Fibroblast of villous mesenchyme (primary cell): ENCODE measurements at places on chromosomes 3 and 15.
A peak's percentile ranks its signal among the peaks of the same experiment; 100 is the strongest.

DNA sequence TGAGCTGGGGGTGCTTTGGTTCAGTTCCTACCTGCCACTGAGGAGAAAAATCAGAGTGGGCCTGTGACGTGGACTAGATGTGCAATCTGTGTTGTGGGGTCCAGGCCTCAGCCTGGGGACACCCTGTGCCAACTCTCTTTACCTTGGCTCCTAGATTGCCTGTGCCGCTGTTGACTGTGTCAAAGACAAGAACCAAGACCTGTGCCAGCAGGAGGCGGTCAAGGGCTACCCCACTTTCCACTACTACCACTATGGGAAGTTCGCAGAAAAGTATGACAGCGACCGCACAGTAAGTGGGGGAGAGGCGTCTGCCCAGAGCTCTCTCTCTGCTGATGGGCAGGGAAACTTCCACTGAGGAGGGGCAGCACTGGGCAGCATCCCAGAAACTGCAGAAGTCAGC lies 40.6 kb upstream of the SEC22A start:
- no peak for DNase-seq

DNA sequence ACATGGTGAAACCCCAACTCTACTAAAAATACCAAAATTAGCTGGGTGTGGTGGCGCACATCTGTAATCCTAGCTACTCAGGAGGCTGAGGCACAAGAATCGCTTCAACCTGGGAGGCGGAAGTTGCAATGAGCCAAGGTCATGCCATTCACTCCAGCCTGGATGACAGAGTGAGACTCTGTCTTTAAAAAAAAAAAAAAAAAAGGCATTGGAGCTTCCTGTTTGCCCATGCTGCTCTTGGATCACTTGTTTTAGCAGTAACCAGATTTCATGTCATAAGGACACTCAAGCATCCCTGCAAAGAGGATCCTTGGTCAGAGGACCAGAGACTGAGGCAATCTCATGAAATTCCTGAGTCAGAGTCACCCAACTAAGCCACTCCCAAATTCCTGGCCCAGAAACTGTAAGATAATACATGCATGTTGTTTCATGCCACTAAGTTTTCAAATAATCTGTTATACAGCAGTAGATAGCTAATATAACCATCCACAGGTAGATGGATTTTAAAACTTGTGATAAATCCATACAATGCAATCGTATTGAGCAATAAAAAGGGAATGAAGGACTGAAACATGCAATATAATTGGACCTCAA lies 82.0 kb upstream of the XXYLT1 start:
- peak; percentile 87 for DNase-seq

GRCh38 chr3:50620820-50621219 lies 3.9 kb downstream of the MAPKAPK3 start:
- DNase-seq = no peak

GRCh38 chr15:89143503-89144162 lies 55.4 kb downstream of the ABHD2 start:
- DNase-seq = peak; percentile 88

DNA sequence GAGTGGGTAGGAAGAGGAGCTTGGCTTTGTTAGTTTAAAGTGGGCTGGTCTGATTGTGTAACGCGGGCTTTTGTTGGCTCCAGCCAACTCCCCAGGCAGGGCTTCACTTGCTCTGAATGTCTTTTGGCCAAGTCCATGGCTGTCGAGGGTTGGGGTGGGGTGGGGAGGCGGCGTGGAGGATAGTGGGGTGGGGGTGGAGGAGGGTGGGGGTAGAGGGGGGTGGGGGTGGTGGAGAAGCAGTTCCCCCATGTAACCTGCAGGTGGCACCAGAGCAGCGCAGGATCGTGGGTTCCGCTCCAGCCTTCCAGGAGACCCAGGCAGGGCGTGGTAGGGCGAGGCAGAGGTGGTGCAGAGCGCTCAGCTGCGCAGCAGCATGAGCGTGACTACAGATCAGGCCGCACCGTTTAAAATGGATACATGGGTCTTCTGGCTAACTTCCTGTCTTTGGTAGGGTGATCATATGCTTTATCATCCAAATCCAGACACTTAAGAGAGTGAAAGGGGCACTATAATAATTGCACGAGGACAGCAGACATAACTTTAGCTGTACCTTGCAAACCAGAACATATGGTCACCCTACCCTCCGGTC lies 28.3 kb downstream of the GOLGA6A start:
- peak; percentile 83 for DNase-seq

GRCh38 chr3:194555175-194556062 lies 68.6 kb upstream of the ATP13A3 start:
- no peak for DNase-seq

DNA sequence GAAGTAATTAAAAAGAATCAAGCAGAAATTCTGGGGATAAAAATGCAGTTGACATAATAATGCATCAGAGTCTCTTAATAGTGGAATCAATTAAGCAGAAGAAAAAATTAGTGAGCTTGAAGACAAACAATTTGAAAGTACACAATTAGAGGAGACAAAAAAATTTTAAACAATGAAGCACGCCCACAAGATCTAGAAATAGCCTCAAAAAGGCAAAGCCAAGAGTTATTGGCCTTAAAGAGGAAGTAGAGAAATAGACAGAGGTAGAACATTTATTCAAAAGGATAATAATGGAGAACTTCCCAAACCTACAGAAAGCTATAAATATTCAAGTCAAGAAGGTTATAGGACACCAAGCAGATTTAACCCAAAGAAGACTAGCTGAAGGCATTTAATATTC lies 113.3 kb downstream of the TBC1D2B start:
- DNase-seq = no peak

GRCh38 chr3:150410311-150411105 lies 2.4 kb downstream of the TSC22D2 start:
- DNase-seq = peak; percentile 45

DNA sequence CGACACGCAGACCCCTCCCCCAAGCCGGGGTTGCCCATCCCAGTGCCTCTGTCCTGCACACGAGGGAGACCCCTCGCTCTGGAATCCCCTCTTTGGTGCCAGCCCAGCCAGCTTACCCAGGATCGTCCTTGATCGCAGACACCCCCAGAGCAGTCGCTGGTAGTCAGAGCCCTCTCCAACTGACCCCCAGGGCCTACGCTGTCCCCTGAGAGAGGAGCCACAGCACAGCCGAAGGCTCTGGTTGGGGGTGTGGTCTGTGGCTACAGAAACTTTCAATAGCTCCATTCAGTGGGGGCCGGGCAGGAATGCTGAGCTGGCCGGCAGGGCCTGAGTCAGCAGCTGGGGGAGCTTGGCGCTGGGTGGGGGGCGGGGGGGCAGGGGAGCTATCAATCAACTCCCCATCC lies at the start of gene LCTL:
Gene LCTL (minus strand): TSS at position 258 of the 404 bp plus-strand sequence. CDS start 633 bp downstream, outside the sequence.
- DNase-seq = peak; percentile 12

DNA sequence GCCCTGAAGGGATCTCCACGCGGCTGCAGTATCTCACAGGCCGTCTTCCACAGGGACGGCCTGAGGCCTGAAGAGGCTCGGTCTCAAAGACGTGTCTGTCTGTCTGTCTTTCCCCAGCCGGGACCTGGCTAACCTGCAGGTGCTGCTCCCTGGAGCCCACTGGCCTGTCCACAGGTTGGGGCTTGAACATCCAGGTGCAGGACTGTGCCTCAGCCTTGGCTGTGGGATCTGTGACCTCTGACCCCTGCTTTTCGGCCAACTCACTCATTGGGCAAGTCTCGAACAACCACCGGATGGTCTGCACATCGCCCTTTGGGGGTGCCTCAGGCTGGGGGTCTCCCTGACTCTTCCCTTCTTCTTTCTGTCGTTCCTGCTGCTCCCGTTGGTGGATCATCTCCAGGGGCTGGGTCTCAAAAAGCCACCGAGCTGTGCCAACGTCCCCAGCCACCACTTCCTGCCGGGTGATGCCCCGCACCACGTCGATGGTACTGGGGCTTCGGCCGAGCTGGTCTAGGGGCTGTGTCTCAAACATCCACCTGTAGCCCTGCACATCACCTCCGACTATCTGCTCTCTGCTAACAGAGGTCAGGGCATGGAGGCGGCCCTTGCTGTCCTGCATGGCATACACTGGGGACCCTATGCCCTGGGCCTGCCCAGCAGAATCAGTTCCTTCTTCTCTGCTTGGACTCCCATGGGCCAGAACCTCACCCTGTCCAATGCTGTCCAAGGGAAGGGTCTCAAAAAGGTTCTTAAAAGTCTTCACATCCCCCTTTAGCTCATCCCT lies 4.8 kb downstream of the XIRP1 start:
- DNase-seq = no peak

- no peak for DNase-seq
Measured at GRCh38 chr3:10448544-10448943, 56.8 kb downstream of the ATP2B2 start.
